Stimulated activated CD4-positive, alpha-beta T cell treated with anti-CD3 and anti-CD28 coated beads, TNF-alpha, amount 100 ng/mL, for 4 hours (primary cell): ENCODE measurements at places on chromosomes 7 and 10.
A peak's percentile ranks its signal among the peaks of the same experiment; 100 is the strongest.

GRCh38 chr7:157405914-157406810, 69.4 kb downstream of the DNAJB6 start:
- no peak for DNase-seq

DNA sequence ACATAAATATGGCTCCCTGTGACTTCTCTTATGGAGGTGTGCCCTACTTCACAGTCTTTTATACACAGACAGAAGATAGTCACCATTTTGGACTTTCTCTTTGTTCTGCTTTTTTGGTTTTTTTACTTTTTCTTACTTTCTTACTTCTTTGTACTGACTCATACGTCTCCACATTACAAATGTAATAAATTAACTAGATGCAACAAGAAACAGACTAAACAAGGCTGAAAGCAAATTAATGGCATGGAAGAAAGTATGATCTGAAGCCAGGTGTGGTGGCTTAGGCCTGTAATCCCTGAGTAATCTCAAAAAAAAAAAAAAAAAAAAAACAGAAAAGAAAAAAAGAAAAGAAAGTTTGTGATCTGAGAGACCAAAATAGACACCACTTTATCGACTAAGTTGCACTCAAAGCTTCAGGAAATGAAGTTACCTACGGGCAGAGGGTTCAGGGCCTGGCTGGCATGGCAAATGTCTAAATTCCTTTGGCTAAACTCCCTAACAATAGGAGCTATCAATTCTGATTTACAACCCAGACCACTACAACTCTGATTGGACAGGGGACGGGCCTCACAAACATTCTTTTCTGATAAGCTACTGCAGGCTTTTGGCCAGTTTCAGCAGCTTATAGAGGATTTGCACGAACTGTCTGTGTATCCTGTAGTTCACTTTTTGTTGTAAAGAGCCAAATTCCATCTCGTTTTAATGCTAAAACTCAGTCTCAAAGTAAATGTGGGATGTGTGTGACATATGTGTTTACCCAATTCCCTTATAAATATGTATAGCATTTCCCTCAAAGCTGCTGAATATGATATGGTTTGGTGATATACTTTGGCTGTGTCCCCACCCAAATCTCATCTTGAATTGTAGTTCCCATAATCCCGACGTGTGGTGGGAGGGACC, 129.1 kb downstream of the SEPTIN14 start:
- no peak for DNase-seq

GRCh38 chr10:67612577-67613537, 83.1 kb downstream of the CTNNA3 start:
- DNase-seq = peak; percentile 1

GRCh38 chr7:19530261-19530660, 178.6 kb downstream of the POLR1F start:
- no peak for DNase-seq

GRCh38 chr10:27578316-27578715, 74.2 kb downstream of the RAB18 start:
- no peak for DNase-seq

DNA sequence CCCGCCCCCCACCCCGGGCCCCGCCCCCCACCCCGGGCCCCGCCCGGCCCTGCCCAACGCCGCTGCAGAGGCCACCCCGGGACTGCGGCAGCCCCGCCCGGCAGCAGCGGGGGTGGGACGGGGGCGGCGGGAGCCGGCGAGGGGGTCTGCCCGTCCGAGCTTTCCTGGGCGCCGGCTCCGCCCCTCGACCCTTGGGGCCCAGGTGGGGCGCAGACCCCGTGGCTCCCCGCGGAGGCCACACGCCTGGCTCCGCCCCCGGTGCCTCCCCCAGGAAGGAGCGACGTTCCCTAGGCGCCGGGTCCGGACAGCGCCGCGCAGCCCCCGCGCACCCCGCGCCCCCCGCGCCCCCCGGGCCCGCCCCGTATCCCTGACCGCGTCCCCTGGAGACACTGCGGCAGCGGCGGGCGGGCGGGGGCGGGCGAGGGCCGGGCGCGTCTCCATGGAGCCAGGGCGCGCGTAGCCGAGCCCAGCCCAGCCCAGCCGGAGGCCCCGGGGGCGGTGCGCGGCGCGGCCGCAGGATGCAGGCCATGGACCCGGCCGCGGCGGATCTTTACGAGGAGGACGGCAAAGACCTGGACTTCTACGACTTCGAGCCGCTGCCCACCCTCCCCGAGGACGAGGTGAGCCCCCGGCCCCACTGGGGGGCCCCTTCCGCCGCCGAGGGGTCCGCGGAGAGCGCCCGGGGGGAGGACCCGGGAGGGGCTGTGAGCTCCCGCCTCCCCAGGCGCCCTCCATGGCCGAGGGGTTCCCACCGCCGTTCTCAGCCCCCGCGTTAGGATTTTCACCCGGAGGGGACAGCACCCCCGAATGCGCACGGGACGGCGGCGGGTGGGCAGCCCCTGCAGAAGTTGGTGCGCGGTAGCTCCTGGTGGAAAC, at the start of gene KNDC1:
KNDC1 (plus strand) TSS at position 270 of the 876 bp plus-strand sequence; CDS start at position 519, 249 bp downstream.
- no peak for DNase-seq

GRCh38 chr7:151623766-151624165, 104.1 kb upstream of the RHEB start:
- no peak for DNase-seq

DNA sequence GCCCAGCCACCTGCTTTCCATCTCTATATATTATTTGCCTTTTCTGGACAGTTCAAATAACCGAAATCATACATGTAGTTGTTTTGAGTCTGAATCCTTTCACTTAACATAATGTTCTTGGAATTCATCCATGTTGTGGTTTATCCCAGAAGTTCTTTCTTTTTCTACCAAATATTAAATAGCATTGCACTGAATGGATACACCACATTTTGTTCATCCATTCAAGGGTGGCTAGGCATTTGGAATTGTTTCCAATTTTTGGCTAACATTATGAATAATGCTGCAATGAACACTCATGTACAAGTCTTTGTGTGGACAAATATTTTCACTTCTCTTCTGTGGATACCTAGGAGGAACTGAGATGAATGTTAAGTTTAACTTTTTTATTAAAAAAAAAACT, 18.0 kb downstream of the DNAJC1 start:
- no peak for DNase-seq

- no peak for DNase-seq
These were observed 118.1 kb downstream of the WDR11 start for GRCh38 chr10:120969219-120969645.
